ENCODE measurements at places on chromosomes 6 and 20. TPM values are rescaled to one million over a fixed set of nuclear protein-coding genes. Genes with fewer than 3 reads are reported as not detected.

DNA sequence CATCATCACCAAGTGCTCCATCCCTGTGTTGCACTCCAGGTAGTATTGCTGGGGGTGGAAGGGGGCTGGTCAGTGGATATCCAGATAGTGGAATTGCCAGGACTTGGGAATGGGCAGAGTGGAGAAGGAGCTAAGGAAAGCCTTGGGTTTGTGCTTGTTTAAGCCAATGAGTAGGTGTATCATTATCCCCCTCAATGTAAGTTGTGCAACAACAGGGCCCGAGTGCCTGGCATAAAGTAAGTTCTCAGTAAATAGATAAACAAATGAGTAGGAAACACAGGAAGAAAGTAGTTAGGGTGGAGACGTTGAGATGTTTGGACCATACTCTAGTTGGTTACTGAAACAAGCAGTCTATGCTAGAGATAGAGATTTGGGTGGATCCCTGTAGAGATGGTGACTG lies 9.8 kb downstream of the CCND3 start:
- peaks cover 34% of the 10 kb centered on the region for H3K36me3 ChIP-seq
- DNase-seq = no peak
- H3K4me1 ChIP-seq = peaks cover 12% of the 10 kb centered on the region
- H3K27ac ChIP-seq = no peak overlapping the region

DNA sequence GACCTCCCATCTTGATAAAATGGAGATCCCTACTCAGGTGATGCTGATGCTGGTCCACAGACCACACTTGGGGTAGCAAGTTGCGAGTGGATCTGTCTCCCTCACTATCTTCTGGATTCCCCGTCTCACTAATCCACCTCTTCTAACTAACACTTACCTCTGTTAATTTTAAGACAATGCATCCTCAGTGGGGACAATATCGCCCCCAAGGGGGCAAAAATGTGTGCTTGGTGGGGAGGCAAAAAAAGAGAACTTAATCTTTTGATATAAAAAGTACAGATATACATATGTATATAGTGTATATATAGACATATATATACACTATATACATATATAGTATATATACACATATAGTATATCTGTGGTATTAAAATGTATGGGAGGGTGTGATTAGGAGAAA lies 4.3 kb downstream of the LRFN2 start:
- no peaks in the 10 kb centered on the region for H3K36me3 ChIP-seq
- no peak overlapping the region for H3K27ac ChIP-seq
- no peak overlapping the region for H3K4me3 ChIP-seq
- H3K27me3 ChIP-seq = peaks cover 40% of the 10 kb centered on the region
- peaks cover 16% of the 10 kb centered on the region for H3K4me1 ChIP-seq

DNA sequence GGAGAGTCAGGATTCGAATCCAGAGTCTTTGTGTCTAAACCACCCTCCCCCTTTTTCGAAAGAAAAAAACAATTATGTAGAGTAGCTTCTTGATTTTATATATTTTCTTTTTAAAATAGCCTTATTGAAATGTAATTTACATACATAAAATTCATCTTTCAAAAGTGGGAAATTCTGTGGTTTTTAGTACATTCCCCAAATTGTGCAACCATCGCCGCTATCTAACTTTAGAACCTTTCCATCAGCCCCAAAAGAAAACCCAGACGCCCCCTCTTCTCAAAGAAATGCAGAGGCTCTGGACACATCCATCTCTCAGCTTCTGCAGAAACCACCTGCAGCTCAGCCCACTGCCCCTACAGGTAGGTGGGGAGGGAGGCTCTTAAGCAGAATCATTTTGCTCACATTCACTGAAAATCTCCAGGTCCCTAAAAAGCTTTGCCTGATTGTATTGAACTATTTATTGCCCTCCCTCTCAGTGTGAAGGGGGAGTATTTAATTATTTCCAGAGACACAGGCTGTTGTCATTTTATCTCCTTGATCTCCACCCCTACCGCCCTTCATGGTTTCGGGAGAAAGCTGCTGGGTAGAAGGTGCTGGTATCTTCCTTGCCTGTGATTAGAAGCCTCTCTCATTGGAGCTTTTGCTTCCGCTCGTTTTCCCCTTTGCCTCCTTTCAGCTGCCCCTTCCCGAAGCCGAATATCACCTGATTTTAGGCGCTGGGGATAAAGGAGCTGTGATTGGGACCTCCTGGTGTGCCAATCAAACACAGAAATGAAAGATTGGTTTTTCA lies 68.7 kb upstream of the KCNG1 start:
- H3K36me3 ChIP-seq = no peaks in the 10 kb centered on the region
- DNase-seq = no peak
- H3K27me3 ChIP-seq = peaks cover 51% of the 10 kb centered on the region
- H3K27ac ChIP-seq = no peak overlapping the region

DNA sequence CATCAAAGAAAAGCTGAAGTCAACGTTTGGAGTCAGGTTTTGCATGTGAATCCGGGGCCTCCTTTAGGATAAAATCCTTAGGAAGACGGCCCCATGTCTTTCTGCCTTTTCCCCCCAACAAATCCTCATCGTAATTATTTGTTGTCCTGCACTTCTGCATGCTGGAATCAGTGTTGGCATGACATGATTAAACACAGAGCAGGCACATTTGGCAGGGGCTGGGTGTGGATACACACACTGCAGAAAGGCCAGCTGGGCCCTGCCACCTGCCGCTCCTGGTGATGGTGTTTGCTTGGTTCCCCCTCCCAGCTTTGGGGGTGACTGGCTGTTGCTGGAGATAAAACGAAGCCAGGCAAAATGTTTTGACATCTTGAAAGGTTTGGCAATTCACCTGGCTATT lies 46.3 kb upstream of the FOXA2 start:
- DNase-seq = no peak
- H3K27me3 ChIP-seq = no peaks in the 10 kb centered on the region
- no peaks in the 10 kb centered on the region for H3K36me3 ChIP-seq
- H3K4me1 ChIP-seq = no peaks in the 10 kb centered on the region
- H3K27ac ChIP-seq = no peak overlapping the region

- H3K27me3 ChIP-seq = no peaks in the 10 kb centered on the region
- DNase-seq = no peak
- H3K4me3 ChIP-seq = no peak overlapping the region
- no peaks in the 10 kb centered on the region for H3K36me3 ChIP-seq
- no peak overlapping the region for H3K27ac ChIP-seq
- no peaks in the 10 kb centered on the region for H3K4me1 ChIP-seq
These were observed 191.8 kb downstream of the TMEM200A start for GRCh38 chr6:130557481-130558112.

The TASP1 gene
- 11.8 TPM for total RNA-seq

Data from sigmoid colon (tissue), 7 donors.